Fibroblast of villous mesenchyme (primary cell): ENCODE measurements at places on chromosomes 5 and 9.

DNA sequence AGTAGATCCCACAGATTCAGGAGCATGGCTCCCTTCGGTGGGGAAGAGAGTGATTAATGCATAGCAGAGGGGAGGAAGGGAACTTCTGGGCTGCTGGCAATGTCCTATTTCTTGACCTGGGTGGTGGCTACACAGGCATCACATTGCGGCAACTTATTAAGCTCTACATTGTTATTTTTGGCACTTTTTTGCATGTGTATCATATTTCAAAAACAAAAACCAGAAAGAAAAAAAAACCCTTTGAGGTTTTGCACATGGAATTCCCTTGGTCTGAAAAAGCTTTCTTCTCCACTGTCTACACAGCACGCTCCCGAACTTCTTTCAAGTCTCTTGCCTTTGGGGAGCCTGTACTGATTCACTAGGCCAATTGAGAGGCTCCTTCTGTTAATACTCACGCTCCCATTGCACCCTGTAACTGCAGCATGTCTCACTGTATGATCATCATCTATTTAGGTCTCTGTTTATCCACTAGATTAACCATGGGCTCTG is 25.1 kb downstream of the CEMIP2 start:
- DNase-seq, result peak; percentile 60

DNA sequence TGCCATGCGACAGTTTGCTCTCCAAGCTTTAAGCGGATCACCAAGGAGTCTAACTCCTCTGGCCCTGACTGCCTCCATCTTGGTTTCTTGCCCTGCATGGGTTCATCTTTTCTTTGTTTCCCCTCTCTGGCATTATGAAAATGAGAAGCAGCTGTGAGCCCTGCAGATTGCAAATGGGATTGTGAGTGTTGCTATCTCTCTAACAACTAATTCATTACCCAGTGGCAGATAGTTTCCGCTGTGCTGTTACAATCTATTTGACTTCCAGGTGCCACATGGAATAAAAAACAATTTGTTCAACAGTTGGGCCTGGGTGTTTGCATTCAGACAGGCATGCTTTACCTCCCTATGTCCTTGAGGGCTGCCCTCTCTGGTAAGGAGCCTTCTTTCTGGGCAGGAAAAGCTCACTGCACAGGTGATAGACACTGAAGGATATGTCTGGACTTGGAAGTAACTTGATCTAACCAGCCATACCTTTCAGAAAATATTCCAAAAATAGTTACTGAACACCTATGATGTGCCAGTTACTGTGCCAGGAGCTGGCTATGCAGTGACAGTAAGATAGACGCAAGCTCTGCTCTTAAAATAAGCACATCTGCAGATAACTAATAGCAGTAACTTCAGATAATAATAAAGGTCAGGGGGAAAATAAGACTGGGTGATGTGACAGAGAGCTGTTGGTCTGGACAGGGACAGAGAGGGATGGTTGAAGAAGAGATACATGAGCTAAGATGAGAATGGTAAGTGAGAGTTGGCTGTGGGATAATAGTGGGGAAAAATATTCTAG is 40.1 kb downstream of the GRIA1 start:
- no peak for DNase-seq

GRCh38 chr9:134592018-134592818 is 49.4 kb upstream of the COL5A1 start:
- DNase-seq, result peak; percentile 90

- no peak for DNase-seq
Observed at GRCh38 chr5:173499471-173500212, 116.8 kb downstream of the BOD1 start.

DNA sequence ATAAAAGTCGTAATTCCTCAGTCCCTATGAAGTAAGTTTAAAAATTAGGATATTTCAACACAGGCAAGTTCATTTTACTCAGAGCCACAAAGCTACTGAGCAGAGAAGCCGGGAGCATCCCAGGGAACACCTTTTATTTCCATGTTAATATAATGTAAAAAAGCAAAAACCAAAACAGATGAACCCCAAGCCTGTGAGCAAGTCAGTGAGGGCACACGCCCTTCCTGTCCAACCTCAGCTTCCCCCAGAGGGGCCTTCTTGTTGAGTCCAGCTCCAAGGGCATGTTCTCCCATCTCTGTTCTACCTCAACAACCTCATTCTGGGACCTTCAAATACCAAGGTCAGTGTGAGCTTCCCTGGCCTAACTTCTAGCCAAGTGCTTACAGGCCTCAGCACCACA is 24.8 kb downstream of the NSUN2 start:
- no peak for DNase-seq

- DNase-seq, result peak; percentile 62
Observed at GRCh38 chr5:6686915-6687409, 26.3 kb upstream of the TENT4A start.
